Ureter (tissue), 1 donor: ENCODE measurements at places on chromosomes 13 and 19. TPM values are rescaled to one million over a fixed set of nuclear protein-coding genes. Genes with fewer than 3 reads are reported as not detected.

DNA sequence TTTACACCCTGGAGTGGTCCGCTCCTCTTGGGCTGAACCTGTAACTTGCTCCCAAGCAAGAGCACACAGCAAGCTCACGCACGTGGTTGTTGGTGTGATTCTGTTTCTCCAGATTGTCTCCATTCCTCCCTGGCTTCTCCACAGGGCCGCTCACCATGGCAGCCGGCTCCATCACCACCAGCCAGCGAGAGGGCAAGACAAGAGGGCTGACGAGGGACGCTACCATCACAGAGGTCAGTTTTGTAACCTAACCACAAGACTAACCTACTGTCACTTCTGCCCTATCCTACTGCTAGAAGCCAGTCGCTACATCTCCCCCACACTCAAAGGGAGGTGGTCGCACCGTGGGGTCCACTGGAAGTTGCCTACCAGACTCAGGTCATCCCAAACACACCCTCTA lies 4.6 kb upstream of the GP6 start:
- DNase-seq, result no peak

DNA sequence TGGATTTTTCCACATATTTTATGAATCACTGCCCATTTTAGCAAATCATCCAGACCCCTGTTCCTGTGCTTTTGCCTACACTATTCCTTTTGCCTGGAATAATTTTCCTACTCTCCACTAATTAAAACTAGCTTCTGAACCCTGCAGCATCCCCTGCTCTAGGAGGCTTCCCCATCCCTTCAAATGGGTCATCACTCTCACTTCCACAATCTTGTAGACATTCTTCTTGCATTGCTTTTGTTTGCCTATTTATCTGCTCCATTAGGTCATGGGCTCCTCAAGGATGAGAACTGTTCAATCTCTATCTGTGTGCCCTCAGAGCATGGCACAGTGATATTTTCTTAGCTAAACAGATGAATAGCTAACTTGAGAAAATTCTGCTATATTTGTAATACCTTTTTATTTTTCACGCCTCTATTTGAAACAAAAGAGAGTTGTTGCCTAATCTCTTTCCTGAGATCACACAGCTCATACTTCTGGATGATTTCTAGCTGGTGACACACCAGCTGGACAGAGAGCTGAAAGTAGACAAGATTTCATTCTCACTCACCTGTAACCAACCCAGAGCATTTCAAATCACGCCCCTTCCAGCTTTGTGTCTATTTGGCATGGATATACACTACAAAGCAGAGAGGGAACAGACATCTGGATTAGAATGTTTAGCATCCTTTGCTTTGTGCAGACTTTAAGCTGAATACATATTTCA lies 466.0 kb downstream of the FOXO1 start:
- no peak for DNase-seq

GRCh38 chr19:23983406-23983805 lies 68.7 kb downstream of the ZNF726 start:
- no peak for DNase-seq

Gene VSTM1
- not detected for total RNA-seq

GRCh38 chr13:76887076-76887563 lies 915 bp upstream of the KCTD12 start:
- no peak for DNase-seq

Gene PRR22
- total RNA-seq, result 7.3 TPM

Gene KLK13
- not detected for total RNA-seq

DNA sequence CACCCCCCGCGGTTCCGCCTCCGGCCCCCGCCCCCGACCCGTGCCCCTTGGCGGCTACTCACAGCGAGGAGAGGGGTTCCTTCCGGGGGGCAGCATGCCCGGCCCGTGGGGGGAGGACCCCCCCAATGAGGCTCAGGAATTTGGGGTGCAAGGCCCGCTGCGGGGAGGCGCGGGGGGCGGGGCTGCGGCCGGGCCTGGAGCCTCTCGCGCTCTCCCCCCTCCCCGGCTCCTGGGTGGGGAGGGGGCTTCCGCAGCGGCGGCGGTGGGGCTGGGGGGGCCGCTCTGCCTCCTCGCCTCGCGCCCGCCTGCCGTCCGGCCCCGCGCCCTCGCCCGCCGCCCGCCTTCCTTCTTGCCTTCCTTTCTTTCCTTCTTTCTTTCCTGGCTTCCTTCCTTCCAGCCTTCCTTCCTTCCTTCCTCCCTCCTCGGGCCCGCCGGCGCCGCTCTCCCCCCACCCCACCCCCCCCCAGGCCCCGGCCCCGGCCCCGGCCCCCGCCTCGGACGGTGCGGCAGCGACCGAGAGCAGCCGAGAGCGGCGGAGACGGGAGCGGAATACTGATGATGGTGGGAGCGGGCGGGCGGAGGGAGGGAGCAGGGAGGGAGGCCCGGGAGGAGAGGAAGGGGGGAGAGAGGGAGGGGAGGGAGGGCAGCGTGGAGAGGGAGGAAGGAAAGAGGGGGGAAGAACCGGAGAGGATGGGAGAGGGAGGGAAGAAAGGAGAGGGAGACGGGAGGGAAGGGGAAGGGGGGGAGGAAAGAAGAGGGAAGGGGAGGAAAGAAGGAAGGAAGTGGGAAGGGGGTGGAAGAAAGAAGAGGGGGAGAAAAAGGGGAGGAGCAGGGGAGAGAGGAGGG lies at the start of gene LRRC4B:
LRRC4B (minus strand) TSS at position 554 of the 846 bp plus-strand sequence. CDS start 19,597 bp downstream, outside the sequence.
- DNase-seq, result no peak

- no peak for DNase-seq
Observed at GRCh38 chr13:47955836-47956235, 45.2 kb downstream of the SUCLA2 start.

Gene PIP5K1C
- 58.1 TPM for total RNA-seq

- DNase-seq, result no peak
Observed at GRCh38 chr13:90403330-90404082, 944.0 kb upstream of the MIR17HG start.

DNA sequence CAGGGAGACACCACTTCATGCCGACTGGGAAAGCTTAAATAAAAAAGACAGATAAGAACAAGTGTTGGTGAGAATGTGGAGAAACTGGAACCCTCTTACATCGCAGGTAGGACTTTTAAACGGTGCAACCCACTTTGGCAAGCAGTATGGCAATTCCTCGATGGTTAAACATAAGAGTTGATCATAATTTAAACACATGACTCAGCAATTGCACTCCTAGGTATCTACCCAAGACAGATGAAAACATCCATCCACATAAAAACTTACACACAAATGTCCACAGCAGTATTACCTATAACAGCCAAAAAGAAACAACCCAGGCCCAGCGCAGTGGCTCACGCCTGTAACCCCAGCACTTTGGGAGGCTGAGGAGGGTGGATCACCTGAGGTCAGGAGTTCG lies 21.9 kb downstream of the FLT1 start:
- DNase-seq, result no peak

Gene HIF3A
- total RNA-seq, result 108 TPM

DNA sequence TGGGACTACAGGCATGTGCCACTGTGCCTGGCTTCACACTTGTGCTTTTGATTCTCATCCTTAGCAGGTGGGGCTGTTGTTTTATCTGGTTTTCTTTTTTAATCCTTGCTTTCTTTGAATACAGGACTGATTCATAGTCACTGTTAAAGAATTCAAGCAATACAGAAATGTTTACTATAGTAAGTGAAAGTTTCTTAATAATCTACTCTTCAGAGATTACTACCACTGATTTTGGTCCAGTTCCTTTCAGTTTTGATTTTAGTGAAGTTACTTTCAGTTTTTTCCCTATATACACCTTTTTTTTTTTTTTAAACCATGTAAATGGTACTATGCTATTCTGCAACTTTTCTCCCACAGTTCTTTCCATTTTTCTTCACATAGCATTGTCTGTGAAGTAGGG lies 53.6 kb downstream of the GATAD2A start:
- DNase-seq, result no peak
